ENCODE measurements at places on chromosomes 1 and 21.

DNA sequence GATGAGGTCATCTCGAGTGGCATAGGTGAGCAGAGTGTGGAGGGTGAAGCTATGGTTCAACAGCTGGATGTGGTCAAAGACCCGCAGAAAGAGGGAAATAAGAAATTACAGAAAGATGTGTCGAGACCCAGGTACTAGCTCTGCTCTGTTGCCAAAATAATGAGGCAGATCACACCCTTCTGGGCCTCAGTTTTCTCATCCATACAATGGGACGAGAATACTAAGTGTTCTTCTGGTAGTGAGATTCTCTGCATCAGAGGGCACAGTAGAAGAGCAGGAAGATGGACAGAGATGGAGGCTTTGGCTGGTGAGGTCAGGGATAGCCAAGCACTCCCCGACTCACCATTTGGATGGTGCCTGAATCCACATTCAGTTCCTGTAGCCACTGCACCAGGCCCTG is 11.1 kb downstream of the MAP3K6 start:
- no peak for DNase-seq

- DNase-seq = no peak
Measured at GRCh38 chr21:27225940-27226339, 259.1 kb upstream of the ADAMTS5 start.

DNA sequence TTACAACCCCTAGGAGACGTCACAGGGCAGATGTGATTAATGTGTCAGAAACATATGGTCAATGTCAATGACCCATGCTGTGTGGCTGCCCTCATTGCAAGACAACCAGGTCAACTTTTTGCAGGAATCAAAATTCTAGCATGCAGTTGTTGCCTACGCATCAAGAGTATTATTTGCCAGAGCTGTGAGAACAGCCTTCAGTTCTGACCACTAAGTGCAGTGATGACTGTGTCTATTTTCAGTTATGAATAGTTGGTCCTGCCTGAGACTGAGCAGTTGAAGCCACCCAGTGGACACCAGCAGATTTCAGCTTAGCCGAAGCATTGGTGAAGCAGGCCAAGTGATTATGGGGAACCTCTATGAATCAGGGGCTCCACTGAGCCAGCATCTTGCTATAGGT is 47.3 kb downstream of the LYPLAL1 start:
- no peak for DNase-seq

DNA sequence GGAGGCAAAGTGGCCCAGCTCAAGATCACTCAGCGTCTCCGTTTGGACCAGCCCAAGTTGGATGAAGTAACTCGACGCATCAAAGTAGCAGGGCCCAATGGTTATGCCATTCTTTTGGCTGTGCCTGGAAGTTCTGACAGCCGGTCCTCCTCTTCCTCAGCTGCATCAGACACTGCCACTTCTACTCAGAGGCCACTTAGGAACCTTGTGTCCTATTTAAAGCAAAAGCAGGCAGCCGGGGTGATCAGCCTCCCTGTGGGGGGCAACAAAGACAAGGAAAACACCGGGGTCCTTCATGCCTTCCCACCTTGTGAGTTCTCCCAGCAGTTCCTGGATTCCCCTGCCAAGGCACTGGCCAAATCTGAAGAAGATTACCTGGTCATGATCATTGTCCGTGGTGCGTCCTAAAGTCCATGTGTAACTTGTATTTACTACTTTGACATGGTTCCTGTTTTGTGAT is 2.7 kb downstream of the RBM15 start:
- DNase-seq = no peak

GRCh38 chr1:64482128-64482527 is 12.2 kb downstream of the CACHD1 start:
- DNase-seq = no peak

DNA sequence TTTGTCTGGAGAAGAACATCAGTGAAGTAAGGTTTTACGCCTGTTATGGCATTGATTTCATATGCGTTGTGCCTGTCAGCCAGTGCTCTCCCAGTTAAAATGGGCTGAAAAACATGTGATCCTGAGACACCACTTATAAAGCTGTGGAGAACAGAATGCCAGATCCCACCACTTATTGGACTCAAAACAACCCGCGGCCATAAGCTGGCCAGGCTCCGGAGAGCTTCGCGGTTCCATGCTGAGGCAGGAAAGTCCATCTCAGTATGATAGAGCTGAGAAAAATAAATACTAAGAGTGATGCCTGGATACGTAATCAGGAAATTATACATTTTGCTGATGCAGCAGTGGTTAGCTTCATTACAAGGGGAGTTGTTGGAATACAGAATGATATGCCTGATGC is 5.1 kb downstream of the APOBEC4 start:
- DNase-seq = no peak

DNA sequence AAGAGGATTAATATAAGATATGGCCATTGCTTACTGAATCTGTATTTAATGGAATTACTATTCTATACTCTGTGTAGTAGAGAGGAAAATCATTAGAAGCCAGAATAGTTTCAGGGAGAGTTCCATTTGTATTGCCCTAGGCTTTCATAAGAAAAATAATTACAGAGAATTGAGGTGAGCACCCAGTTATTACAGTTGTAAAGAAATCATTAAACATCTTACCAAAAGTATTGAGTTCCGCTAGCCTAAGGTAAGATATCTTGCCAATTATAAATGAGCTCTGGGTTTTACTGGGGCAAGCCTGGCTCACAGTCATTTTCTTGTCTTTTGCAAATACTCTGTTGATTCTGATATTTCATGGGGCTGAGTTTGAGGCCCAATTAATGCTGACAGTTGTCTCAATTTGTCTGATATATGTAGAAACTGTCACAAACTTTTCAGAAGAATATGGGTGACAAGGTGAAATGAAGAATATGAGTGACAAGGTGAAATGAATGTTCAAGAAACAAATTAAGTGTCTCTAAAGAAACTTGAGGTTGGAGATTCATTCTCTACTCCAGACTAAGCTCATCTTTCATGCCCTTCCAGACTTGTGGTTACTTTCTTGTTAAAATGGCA is 127.8 kb downstream of the PTGER3 start:
- no peak for DNase-seq

- DNase-seq = no peak
Measured at GRCh38 chr1:75970631-75971030, 38.4 kb upstream of the ASB17 start.

DNA sequence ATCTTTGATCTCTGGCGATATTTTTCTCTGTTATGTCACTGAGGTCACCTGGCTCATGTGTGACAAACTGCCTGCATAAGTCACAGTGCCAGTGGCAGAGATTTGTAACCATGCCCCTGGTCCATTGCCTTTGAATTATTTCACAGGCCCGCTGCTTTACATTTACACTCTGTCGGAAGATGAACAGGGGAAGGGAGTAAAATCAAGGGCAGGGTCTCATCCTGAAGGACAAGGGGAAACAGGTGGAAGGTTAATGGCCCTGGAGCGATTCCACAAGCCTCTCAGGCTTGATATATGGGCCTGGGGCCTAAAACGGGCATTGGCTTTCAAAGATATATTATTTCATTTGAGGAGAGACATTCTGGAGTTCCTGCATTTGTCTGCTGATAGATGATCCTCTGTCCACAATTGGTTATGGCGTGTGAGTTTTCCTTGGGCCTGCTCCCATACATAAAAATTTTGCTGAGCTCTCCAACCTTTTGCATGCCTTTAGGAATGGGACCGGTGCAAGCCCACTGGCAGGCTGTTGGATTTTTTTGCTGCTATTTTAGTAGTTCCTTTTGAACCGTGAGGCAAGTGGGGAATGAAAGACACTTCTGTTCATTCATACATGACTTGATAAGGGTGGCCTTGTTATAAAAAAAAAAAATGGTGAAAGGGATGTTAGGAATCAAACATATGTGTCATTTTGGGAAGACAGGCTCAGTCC is 51.9 kb downstream of the NR5A2 start:
- no peak for DNase-seq

- no peak for DNase-seq
Measured at GRCh38 chr21:43976661-43977060, 35.4 kb upstream of the TRAPPC10 start.

- no peak for DNase-seq
Measured at GRCh38 chr1:13965770-13966398, 265.9 kb downstream of the PRDM2 start.

DNA sequence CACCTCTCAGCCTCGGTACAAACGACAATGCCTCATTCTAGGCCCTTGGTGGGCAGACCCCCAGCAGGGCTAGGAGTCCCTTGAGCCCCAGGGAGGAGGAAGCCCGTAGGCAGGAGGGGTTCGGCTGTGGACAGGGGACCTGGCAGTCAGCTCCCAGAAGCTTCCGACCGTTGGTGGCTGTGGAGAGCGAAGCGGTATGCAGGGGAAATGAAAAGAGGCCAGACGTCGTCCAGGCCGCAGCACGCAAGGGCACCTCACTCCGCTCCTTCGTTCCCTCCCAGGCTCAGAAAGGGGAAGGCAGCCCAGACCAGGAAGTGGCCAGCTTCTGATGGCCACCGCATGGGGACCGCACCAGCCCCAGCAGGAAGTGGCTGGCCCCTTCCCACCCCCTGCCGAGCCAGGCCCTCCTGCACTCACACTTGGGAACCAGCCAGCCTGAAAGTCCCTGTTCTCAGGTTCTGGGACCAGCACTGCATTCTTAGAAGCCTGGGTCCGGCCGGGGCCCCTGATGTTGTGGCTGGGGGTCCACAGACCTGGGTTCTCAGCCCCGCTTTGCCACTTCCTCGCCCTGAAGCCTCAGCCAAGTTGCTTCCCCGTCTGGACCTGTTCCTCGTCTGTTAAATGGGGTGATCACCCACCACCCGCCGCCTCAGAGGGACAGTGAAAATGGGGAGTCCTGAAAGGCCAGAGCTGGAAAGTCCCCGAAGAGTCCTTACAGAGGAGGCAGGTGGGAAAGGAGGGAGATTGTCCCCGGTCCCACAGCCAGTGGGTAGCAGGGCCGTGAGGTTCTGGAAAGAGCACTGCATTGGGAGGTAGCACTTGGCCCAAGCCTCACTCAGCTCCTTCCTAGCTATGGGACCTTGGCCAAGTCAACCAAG is 104.0 kb upstream of the RUNX3 start:
- no peak for DNase-seq

DNA sequence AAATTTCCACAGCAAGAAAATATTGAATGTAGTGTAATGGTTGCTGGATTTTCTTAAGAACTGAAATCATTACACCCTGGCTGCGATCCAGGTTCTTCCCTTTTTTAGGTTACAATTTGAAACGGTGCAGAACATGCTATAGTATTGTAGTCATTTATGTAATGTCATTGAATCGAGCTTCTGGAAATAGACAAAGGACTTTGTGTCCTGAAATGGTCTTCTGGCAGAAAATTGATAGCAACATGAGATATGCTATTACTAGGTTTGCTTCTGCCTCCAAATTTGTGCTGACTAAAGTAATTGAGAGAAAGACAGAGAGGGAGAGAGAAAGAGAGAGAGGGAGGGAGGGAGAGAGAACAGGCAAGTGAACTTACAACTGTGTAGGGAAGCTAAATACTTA is 146.2 kb upstream of the NFIA start:
- no peak for DNase-seq

GRCh38 chr1:178639326-178639725 is 85.7 kb upstream of the RALGPS2 start:
- no peak for DNase-seq

DNA sequence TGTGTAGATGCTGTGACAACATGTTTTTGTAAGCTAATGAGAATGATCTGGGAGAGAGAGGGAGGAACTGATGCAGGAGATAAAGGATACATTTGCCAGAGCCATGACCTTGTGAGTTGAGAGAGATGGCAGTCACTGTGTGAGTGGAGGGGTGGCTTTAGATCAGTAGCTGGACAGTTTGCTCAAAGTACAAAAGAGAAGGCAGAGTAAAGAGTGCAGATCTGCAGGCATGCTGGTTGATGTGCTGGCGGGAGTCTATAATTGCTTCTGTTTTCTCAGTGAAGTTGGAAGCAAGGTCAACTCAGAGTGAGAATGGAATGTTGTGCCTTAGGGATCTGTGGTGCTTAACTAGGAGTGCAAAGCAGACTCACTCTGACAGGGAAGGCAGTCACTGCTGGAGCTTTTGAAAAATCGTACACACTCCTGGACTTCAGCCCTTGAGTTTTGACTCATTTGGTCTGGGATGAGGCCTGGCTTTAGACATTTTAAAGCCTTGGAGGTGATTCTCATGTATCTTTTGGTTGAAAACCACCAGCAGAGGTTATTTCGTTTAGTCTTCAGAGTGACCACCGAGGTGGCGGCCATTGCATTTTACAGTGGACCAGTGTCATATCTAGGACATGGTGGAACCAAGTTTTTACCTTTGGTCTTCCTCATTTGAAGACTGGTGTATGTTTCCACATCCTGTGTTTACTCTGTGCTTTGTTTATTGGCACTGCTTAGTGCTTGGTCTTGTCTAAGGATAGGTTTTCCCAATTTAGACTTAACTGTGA is 49.6 kb downstream of the MTR start:
- no peak for DNase-seq

DNA sequence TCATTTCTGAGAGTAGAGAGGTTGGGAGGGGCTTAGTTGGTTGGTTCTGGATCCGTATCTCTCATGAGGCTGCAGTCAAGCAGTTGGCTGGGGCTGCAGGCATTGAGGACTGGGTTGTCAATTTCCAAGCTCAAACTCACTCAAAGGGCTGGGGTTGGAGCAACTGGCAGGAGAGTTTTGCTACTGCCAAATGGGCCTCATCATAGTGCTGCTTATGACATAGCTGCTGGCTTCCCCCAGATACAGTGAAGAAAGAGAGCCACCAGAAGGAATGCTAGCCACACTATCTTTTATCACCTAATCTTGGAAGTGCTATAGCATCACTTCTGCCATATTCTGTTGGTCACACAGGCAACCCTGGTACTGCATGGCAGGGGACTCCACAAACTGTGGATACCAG is 363.5 kb upstream of the USP24 start:
- DNase-seq = no peak

GRCh38 chr1:22567197-22567596 is 3.9 kb downstream of the EPHA8 start:
- no peak for DNase-seq

GRCh38 chr1:92372164-92372563 is 73.3 kb downstream of the RPAP2 start:
- no peak for DNase-seq

- DNase-seq = no peak
Measured at GRCh38 chr1:213714645-213715044, 273.1 kb upstream of the PROX1 start.

DNA sequence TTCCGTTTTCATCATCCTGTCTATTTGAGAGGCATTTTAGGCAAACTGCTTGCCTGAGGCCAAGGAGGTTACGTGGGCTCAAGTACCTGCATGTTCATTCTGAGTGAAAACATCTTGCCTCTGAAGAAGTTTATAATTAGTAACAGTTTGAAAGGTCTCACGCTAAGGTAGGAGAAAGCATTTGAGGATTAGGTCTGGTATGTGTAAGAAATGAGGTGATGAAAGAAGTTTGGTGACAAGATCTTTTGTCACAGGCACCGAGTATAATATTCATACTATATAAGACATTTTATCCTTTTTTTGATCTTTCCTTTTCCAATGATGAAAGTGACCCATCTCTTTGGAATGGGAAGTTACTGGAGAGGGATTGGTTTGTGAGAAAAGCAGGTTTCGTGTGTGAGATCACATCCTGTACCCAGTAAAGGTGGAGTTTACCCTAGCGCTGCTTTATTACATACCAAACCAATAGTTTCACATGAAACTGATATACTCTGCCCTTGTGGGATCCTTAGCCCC is 98.7 kb upstream of the PDC start:
- DNase-seq = no peak
